ENCODE measurements at places on chromosomes 1 and 21.

DNA sequence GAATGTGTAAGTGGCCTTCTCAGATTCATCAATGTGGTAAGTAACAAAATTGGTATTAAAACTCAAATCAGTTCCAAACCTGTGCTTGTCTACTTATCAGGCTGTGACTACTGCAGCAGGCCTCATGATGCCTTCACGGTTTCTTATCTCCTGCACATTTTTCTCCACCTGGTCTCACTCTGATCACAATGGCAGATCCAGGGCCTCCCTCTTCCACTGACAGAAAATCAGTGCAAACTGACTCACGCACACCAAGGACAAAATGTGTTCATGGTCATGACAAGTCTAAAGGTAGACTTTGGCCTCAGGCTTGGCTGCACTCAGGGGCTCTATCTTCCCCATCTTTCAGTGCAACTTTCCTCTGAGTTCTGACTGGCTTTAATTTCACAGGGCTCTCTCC lies 56.7 kb upstream of the ATP1A1 start:
- no peak for DNase-seq

DNA sequence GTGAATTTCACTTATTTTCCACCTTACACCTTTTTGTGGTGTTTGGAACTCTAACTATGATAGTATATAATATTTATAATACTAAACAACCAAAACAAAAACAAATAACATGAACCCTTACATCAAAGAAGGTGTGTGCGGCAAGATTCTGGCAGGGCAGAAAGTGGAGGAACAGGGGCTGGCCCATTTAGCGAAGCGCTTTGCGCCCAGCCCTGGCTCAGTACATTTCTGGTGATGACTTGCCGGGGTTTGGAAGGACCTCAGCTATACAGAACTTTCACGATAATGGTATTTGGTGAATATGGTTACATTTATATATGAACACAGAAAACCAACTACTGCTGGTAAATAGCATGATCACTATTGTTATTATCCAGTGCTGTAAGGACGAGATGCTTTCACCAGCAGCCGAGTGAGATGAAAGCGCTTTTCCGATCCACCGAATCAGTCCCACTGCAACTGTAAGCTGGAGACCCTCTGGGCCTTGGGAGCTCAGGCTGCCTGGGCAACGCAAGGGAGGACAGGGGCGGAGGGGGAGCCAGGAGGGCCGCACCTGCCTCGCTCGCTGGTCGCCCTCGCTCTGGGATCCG lies 63.9 kb downstream of the CD247 start:
- DNase-seq, result no peak

- no peak for DNase-seq
These were observed 7.7 kb downstream of the TMEM61 start for GRCh38 chr1:54987919-54988705.

- DNase-seq, result no peak
These were observed 351.5 kb downstream of the USP25 start for GRCh38 chr21:16081304-16081703.

All from esophagus muscularis mucosa (tissue), 4 donors.